ENCODE measurements at places on chromosomes 4 and X.

DNA sequence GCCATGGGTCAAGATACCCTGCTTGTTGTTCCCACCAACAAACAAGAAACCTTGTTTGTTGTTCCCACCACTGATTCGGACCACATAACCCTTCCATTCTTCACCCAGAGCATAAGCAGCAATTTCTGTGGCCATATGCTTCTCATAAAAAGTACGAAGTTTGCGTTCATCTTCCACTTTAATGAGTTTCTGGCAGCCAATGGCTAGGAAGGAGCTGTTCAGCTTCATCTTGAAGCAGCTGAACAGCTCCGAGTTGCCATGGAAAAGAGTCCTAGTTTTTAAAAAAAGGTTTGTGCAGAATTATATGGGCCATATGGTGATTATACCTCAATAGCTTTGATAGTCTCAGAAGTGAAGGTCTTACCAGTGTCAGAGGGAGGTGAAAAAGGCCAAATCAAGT lies 65.3 kb downstream of the ENOPH1 start:
- DNase-seq = no peak

DNA sequence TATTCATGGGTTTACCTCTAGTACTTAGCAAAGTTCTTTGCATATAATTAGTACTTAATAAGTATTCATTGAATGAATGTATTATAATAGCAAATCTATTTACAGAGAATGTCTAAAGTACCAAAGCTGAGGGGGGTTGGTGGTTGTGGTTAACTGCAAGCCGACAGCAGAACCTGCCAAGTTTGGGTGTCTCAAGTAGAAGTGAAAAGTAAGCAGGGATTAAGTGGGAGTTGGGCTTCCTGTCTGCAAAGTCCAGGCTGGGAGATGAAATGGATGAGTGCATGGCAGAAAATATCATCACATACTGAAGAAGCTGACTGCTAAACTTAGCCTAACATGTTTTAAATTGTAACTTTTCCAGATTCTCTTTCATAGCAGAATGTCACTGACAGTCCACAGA lies 169.6 kb downstream of the CAMK2D start:
- DNase-seq = no peak

DNA sequence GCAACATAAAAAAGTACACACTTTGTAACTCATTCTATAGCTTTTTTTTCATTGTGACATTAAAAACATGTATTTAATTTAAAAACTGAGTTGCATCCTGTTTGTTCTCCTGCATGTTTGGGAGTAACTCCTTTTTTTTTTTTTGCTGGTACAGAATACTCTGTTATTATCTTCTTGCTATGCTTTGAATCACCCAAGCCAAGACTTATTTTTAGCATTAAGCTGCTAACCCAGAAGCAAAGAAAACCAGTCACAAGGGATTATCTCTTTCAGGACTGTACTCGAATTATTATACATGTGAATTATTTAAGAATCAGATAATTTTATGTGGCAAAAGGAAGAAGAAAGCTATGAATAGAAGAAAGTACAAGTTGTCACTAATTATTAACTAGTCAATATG lies 194.9 kb downstream of the ADAMTS3 start:
- DNase-seq = no peak

GRCh38 chr4:48979914-48980579 lies 6.0 kb upstream of the CWH43 start:
- DNase-seq = no peak

DNA sequence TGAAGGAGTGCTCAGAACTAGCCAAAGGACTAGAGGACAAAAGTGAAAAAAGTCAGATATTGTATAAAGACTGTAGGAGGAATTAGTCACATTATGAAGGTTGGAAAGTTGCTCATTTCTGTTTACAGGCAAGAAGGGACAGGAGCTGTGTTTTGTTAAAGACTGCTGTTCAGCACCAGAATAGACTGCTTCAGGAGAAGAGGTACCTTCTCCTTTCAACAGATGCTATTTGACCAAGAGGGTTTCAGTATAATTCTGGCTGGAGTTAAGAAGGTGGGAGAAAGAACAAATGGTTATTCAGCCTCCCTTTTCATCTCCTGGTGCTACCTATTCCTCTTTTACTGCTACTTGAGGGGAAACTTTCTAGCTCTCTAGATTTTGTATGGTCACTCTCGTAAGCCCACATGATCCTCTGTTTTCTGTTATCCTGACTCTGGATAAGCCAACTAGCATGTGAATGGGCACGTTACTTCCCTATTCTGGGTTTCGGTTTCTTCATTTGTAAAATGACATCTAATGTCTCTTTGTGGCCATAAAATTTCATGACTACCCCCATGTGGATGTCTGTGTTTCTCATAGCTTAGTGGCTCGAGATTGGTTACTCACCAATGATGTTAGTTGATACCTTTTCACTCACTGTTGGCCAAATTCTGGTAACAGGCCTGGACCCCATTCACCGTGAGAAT lies 68.9 kb downstream of the SH2D1A start:
- DNase-seq = no peak

GRCh38 chr4:128854433-128854832 lies 44.9 kb downstream of the JADE1 start:
- DNase-seq = no peak

DNA sequence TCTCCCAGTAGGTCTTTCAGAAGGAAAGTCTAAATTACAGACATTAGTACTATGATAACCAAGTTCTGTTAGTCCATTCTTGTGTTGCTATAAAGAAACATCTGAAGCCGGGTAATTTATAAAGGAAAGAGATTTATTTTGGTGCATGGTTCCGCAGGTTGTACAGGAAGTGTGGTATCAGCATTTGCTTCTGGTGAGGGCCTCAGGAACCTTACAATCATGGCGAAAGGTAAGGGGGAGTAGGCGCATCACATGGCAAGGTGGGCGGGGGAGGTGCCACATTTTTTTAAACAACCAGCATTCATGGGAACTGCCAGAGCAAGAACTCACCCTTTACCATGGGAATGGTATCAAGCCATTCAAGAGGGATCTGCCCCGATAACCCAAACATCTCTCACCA lies 26.2 kb upstream of the USP46 start:
- no peak for DNase-seq

DNA sequence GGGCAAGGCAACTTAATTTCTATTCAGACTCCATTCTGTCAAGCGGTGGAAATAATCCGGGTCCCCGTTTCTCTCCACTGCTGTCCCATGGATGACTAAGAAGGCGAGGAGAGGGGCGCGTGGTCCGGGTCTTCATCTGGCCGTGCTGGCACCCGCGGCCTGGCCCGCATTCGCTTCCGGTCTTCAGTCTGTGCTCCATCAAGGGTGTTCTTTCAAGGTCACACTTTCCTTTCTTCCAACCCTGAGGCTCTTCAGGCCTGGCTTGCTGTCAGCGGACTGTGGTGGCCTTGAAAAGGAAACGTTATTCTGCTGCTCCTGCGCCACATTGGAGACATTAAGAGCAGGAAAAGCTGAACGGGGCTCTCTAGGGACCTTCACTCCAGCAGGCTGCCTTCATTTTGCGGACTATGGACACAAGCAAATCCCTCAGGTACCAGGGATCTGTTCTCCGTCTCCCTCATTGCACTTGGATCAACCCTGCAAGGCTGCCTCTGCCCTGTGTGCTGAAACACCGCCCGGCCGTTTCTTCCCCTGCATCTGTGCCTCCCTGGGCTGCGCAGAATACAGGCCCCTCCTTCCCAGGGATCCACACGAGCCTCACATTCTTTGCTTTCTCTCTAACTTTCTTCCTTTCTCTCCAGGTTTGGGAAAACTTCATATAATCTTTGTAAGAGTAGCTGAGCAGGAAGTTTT lies 5.7 kb upstream of the SLC25A4 start:
- no peak for DNase-seq

DNA sequence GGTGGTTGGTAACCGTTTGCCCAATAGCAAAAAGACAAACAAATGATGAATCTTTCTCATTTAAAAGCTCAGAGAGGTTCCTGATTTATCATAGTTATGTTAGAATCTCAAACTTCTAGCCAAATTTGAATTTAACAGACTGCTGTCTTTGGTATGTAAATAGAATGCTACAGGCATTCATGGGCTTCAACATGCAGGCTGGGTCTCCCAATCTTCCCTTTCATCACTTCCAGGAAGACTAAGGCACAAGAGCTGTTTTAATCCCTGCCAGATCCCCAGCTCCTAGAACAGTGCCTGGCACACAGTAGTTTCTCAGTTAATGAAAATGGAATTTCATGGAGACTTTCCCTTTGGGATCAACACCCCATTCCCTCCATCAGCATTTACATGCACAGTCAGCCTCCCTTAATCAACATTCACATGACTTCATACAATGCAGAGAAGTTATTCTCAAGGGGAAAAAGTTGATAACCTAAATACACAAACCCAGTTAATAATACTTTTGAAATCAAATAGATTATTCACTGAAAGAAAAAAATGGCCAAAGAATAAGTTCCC lies 107.6 kb upstream of the C1QTNF7 start:
- DNase-seq = no peak

DNA sequence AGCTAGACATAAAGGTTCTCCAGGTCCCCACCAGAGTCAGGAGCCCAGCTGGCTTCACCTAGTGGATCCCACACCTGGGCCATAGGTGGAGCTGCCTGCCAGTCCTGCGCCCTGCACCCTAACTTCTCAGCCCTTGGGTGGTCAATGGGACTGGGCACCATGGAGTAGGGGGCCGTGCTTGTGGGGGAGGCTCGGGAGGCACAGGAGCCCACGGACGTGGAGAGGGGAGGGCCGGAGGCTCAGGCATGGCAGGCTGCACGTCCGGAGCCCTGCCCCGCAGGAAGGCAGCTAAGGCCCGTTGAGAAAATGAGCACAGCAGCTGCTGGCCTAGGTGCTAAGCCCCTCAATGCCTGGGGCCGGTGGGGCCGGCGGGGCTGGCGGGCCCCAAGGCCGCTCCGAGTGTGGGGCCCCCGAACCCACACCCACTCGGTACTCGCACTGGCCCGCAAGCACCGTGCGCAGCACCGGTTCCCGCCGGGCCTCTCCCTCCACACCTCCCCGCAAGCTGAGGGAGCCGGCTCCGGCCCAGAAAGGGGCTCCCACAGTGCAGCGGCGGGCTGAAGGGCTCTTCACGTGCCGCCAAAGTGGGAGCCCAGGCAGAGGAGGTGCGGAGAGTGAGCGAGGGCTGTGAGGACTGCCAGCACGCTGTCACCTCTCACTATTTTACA lies 291.1 kb downstream of the KLHL4 start:
- DNase-seq = no peak

DNA sequence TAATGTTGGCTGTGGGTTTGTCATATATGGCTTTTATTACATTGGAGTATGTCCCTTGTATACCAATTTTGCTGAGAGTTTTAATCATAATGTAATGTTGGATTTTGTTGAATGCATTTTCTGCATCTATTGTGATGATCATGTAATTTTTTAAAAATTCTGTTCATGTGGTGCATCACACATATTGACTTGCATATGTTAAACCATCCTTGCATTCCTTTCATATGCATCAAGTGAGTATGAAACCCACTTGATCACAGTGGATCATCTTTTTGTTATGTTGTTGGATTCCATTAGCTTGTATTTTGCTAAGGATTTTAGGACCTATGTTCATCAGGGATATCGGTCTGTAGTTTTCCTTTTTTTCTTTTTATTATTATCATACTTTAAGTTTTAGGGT lies 12.1 kb downstream of the HEPH start:
- no peak for DNase-seq

GRCh38 chr4:159547645-159548308 lies 444.9 kb downstream of the RAPGEF2 start:
- no peak for DNase-seq

- no peak for DNase-seq
Observed at GRCh38 chr4:5891563-5892322, 1.1 kb downstream of the CRMP1 start.

DNA sequence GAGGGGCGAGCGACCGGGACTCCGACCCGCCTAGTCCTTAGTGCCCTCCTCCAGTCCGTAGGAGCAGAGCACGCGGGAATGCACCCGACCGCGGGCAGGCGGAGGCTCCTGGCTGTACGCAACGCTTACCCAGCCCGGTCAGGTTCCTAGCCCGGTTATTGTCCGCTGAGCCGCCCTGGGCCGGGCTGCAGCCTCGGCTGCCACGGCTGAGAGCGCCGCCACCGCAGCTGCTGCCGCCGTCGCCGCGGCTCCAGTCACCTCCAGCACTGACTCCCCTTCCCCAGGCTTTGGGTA lies at the start of gene AMER1:
Gene AMER1 (minus strand): TSS at position 268 of the 294 bp plus-strand sequence. CDS start 12,422 bp downstream, outside the sequence.
- DNase-seq = no peak

GRCh38 chr4:176066757-176067156 lies 1.1 kb downstream of the WDR17 start:
- no peak for DNase-seq

- no peak for DNase-seq
Observed at GRCh38 chr4:158796370-158797140, 27.7 kb downstream of the FNIP2 start.

GRCh38 chr4:180947425-180947824 lies 1295.8 kb upstream of the TENM3 start:
- DNase-seq = no peak
